Omental fat pad (tissue), 4 donors: ENCODE measurements at places on chromosomes 12 and 14.

GRCh38 chr12:115338566-115339294 lies 654.8 kb upstream of the TBX3 start:
- no peak for DNase-seq

DNA sequence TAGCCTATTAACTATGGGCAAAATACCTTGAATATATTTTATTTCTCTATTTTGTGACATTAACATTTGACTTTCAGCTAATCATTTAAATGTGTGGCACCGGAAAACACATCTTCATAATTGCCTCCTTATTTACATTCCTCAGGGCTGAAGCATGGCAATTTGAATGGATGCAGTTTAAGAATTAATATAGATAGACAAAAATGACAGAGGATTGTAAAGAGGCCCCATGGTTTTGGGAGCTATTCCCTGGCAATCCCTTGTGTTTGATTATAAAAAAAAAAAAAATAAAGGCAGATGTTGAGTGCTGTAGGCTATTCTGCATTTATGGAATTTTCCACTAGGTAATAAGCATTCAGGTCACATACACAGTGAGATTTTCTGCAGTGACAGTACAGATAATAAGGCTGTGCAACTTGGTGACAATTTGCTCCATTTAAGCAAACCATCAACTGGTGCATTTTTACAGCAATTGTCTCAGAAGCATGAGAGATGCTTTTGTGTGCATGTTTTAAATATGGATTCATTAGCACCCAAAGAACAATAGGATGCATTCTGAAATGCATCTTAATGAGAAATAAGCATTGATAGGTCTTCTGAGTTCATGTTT lies 123.2 kb upstream of the SLC38A4 start:
- no peak for DNase-seq

DNA sequence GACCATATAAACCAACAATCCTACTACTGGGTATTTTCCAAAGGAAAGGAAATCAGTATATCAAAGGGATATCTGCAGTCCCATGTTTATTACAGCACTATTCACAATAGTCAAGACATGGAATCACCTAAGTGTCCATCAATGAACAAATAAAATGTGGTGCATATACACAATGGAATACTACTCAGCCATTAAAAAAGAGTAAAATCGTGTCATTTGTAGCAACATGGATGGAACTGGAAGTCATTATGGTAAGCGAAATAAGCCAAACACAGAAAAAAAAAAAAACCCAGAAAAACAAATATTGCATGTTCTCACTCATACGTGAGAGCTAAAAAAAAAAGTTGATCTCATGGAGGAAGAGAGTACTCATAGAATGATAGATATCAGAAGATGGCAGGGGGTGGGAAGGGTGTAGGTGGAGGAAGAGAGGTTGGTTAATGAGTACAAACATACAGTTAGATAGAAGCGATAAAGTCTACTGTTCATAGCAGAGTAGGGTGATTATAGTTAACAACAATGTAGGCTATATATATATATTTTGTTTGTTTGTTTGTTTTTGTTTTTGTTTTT lies 49.3 kb downstream of the BCAT1 start:
- no peak for DNase-seq

DNA sequence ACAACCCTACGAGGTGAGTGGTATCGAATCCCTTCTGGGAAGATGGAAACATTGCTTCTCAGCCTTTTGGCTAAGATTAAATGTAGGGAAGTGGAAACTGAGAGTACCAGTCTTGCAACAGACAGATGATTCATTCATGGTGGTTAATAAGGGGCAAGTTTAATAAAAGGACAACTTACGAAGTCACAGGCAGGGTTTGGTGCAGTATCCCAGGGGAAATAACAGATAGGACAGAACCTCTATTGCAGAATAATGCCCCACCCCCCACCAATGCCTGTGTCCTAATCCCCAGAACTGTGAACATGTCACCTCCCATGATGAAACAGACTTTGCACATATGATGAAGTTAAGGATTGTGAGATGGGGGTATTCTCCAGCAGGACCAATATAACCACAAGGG lies 212.5 kb downstream of the TBX5 start:
- no peak for DNase-seq

DNA sequence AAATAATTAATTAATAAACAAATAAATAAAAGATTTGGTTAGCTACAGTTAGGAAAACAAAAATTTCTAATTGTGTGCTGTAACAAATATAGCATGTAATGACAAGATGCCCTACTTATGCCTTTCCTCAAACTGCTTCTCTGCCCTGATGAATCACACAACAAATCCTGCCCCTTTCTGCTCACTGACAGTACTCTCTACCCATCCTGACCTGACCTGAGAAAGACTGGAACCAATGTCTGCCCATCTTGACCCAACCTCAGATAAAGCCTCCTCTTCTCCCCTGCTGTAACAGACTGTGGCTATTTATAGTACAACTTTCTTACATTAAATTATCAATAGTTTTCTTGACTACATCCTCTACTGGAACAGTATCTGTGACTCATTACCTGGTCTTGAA lies 43.7 kb downstream of the PPP1R13B start:
- no peak for DNase-seq

DNA sequence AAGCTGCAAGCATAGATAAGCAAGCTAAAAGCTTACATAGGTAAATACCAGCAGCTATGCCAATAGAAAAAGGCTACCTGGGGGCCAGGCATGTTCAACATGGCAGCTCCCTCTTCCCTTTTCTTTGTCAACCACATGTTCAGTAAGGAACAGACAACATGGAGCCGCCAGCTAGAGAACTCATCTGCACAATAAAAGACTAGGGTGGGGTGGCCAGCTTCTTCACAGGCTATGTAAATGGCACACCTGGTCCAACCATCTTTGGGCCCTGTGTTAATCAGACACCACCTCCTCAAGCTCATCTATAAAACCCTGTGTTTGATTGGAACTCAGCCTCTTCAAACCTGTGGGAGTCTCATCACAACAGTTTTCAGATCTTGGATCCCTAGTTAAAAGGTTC lies 129.7 kb upstream of the TMPO start:
- no peak for DNase-seq

DNA sequence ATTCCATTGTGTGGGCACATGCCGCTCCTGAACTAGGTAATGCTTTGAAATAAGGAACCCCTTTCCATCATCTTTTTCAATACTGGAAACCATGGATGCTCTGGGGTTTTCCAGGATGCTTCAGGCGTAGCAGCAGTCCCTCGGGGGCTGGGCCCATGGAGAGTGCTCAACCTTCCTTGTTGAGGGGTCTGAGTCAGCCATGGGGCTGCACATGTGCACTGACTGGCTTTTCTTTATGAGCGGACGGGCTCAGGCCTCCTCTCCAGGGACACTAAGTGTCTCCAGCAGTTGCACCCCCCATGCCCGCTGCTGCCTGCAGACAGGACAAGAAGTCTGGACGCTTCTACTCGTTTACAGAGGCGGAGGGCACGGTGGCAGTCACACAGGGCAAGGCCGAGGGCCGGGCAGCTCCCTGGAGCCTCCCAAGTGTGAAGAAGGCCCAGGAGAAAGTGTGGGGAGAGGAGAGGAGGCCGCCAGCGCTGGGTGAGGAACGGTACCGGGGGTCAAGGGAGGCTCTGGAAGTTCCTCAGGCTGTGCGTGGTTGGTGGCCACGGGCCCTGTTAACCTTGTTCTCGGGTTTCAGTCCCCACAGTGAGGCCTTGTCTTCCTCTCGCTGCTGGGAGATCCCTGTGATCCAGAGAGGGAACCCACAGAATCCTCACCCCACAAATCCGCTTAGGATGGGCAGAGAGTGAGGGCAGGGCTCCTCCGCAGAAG lies 51.2 kb downstream of the TEAD4 start:
- no peak for DNase-seq

- DNase-seq = no peak
Measured at GRCh38 chr14:105336477-105337287, 22.1 kb downstream of the PACS2 start.

- DNase-seq = no peak
Measured at GRCh38 chr12:121905746-121906145, 12.6 kb upstream of the CFAP251 start.

- DNase-seq = no peak
Measured at GRCh38 chr12:59329462-59329861, 266.4 kb upstream of the SLC16A7 start.

GRCh38 chr12:113962733-113963132 lies 3.4 kb downstream of the RBM19 start:
- DNase-seq = no peak

- no peak for DNase-seq
Measured at GRCh38 chr12:127282786-127283565, 984.0 kb upstream of the TMEM132C start.

DNA sequence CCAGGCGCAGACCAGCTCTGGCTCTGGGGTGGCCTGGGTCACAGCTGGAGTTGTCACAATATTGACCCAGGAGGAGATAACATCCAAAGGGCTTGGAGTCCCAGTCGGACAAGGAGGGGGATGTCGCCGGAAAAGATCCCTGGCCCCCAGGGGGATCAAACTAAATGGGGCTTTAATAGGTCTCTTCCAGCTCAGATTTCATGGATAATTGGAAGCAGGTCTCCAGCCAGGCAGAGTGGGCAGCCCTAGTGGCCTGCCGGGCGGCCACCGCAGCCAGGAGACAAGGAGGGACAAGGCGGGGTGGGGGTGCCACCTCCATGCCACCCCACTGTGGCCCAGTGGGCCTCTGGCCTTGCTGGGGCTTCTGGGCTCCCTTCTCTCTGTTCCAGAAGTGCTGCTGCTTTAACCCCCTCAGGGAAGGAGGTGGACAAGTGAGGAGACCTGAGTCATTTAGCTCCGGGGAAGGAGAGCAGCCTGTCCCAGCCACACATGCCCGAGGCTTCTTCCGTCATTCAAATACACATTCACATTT lies 23.1 kb upstream of the PGF start:
- DNase-seq = no peak

DNA sequence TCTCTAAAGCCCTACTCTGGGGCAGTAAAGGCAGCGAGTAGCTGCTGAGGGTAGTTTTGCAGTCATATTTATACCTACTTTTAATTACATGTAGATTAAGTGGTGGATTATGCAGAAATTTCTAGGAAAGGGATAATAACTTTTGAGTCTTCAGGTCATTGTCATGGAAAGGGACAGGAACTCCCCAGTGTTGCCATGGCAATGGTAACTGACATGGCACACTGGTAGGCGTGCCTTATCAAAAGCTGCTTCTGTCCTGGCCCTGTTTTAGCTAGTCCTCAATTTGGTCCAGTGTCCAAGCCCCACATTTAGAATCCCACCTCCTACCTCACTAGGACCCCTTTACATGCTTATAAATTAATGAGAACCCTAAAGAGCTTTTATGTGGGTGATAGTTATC lies 303.1 kb downstream of the VRK1 start:
- no peak for DNase-seq

DNA sequence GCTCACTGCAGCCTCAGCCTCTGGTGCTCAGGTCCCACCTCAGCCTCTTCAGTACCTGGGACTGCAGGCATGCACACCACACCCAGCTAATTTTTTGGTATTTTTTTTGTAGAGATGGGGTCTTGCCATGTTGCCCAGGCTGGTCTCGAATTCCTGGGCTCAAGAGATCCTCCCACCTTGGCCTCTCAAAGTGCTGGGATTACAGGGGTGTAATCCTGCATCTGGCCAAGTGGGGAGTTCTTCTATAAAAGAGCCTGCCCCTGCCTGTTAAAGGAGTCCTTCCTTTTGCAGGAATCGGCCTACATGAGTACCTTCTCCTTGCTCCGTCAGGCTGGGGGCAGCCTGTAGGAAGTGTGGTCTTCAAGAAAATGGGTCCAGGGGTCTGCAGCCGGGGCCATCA lies 54.1 kb upstream of the RASSF3 start:
- DNase-seq = no peak

GRCh38 chr14:93041830-93042229 lies 73.9 kb downstream of the ITPK1 start:
- DNase-seq = no peak

GRCh38 chr14:55207832-55208231 lies 16.4 kb upstream of the DLGAP5 start:
- DNase-seq = no peak

DNA sequence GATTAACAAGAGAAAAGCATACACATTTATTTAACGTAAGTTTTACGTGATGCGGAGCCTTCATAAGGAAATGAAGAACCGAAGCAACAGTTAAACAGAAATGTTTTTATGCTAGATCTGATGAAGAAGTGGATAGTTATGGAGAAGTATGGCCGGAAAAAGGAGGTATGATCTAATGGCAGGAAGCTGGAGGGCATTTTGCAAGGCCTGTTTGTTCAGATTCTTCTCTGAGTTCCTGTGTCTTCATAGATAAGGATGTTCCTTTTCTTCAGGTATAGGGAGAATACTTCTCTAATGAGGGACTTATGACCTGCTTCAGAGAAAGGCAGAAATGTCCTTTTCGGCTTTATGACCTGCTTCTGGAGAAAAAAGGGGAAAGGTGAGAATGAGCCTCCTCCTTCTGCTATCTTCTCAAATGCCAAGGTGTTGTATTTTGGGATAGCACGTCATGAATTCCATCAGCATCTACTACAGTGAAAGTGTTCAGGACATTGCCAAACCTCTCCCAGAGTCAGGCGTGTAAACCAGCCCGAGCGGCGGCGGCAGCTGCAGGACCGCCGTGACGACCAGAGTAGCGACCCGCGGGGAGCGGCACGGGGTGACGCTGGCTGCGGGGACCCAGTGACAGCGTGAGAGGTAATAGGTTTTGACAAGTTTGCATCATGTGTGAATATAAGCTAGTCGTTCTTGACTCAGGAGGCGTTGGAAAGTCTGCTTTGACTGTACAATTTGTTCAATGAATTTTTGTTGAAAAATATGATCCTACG lies 33.7 kb upstream of the SGPP1 start:
- DNase-seq = no peak

DNA sequence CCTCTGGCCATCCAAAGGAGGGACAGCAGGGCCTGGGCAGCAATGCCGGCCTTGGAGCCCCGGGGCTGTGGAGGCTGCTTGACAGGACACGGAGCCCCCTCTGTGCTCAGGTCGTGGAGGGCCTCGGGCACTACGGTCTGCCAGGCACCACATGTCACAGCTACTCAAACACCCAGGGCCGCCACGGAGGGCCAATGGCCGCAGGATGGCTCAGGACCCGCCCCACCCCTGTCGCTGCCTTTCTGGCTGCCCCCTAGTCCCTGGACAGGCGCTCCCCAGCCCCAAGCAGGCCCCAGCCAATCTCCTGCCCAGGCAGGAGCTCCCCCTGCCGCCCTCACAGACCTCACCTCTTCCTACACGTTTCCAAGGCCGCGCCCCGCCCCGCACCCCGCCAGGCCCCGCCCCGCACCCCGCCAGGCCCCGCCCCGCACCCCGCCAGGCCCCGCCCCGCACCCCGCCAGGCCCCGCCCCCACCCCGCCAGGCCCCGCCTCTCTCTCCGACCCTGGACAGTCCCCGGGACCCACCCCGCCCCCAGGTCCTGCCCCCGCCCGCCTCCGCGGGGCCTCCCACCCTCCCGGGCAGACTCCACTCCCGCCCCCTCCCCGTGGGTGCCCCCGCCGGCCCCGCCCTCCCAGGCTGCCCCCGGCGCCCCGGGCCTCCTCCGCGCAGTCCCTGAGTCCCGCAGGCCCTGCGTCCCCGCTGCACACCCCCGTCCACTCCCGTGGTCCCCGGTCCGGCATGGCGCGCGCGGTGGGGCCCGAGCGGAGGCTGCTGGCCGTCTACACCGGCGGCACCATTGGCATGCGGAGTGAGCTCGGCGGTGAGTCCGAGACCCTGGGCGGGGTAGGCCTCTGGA lies at the start of gene ASPG:
Gene ASPG (plus strand): TSS at position 669 of the 857 bp plus-strand sequence. CDS start 71 bp downstream, at position 740.
- peak; percentile 14 for DNase-seq
